Activated CD8-positive, alpha-beta memory T cell treated with anti-CD3 and anti-CD28 coated beads for 1 hour (primary cell): ENCODE measurements at places on chromosomes 11 and 22.

DNA sequence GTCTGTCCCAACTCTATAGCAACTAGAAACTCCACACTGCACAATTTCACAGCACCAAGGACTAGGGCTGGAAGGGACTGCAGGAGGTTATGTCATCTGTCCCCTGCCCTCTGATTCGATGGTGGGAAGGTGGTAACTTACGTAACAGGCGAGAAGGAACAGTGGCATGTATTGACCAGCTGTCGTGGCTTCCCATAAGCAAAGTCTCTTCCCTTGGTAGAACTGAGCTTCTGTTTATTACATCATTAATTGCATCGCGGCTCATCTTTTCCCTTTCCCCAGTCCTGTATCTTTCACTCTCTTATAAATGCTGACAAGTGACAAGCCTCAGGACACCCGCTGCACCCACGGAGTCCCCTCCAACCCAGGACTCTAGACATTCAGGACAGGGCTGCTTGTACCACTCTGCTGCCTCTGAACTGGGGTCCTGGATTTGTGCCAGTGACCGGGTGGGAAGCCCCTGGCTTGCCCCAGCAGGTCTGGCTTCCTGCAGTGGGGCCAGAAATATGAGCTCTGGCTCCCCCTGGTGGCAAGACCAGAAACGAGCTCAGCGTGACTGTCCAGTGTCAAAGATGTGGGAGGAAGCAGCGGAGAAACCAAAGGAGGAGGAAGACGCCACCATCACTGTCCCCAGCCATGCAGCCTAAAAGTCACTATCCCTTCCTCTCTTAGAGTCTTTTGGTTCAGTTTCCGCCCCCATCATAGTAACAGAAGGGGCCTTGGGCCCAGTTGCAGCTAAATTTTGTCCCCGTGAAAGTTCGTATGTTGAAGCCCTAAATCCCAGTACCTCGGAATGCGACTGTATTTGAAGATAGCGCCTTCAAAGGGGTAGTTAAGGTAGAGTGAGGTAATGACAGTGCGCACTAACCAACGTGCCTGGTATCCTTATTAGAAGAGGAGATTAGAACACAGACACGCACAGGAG, 84.5 kb downstream of the ISX start:
- DNase-seq: peak; percentile 22

DNA sequence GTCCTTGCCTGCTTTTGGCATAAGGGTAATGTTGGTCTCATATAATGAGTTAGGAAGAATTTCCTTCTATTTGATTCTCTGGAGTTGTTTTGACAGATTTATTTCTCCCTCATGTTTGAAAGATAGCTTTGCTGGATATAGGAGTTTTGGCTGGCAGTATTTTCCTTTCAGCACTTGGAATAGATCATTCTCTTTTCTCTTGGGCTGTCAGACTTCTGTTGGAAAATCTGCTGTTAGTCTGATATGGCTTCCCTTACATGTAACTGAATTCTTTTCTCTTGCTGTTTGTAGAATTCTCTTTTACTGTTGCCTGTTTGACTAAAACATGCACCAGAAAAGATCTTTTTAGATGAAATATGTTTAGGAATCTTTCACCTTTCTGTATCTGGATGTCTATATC, 165.5 kb downstream of the GUCY1A2 start:
- DNase-seq: no peak

DNA sequence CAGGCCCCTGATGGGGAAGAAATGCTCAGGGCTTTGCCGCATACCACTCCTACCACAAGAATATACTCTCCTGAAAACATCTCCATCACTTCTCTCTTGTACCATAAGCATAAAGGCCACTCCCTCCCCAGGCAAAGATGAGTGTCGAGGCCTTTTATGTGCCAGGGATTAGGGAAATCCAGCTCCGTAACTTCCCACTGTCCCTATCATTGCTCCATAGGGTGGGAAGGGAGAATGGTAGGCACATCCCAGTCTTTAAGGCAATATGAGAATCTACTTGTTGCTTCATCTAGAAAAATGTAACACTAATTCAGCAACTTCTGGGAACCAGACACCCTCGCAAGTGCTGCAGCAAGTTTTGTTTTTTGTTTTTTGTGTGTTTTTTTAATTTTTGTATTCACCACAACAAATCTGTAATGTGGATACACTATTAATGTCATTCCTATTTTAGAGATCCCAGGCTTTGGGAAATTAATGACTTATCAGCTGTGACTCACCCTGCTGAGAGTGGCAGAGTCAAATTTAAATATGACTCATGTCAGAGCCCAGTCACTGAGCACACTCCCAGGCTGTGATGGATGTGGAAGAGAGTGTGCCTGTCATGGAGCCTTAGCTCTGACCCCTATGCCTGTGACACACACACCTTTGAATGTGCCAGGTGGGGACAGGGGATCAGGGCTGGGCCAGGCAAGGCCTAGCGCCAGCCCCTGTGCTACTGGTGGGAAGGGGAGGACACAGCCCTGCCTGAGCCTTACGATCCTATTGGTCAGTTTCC, 23.4 kb downstream of the PANX1 start:
- no peak for DNase-seq

GRCh38 chr11:65616575-65617001, 1.0 kb downstream of the PCNX3 start:
- no peak for DNase-seq

DNA sequence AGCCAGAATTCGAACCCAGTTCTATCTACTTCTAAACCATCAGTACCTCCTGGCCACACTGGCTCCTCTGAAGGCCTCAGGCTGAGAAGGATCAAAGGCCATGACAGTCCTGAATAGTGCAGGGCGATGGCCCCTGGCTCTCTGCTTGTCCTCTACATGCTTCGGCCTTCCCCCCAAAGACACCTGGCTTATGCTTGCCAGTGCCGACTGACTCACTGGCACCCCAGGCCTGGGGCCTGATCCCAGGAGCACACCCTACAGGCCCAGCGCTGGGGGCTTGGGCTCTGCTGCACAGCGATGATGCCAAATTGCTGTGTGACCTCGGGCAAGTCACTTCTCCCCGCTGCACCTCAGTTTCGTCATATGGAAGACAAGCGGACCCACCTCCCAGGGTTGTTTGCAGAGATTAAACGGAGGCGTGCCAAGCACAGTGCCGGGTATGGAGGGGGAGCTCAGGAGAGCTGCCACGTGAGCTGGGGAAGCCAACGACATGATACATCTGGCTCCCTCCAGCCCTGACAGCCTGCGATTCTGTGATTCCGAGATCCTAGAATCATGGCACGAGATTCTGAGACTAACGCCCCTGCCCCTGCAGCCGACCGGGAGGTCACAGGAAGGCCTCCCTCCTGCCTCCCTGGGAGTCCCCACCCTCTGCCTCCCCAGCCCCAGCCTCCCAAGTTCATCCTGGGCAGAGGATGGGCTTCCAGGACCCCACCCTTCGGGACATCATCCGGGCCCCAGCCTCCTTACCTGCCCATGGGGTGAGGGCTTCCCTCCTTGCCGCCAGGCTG, 1.0 kb downstream of the SSTR3 start:
- no peak for DNase-seq

- no peak for DNase-seq
Measured at GRCh38 chr22:23240639-23241389, 60.5 kb downstream of the BCR start.

DNA sequence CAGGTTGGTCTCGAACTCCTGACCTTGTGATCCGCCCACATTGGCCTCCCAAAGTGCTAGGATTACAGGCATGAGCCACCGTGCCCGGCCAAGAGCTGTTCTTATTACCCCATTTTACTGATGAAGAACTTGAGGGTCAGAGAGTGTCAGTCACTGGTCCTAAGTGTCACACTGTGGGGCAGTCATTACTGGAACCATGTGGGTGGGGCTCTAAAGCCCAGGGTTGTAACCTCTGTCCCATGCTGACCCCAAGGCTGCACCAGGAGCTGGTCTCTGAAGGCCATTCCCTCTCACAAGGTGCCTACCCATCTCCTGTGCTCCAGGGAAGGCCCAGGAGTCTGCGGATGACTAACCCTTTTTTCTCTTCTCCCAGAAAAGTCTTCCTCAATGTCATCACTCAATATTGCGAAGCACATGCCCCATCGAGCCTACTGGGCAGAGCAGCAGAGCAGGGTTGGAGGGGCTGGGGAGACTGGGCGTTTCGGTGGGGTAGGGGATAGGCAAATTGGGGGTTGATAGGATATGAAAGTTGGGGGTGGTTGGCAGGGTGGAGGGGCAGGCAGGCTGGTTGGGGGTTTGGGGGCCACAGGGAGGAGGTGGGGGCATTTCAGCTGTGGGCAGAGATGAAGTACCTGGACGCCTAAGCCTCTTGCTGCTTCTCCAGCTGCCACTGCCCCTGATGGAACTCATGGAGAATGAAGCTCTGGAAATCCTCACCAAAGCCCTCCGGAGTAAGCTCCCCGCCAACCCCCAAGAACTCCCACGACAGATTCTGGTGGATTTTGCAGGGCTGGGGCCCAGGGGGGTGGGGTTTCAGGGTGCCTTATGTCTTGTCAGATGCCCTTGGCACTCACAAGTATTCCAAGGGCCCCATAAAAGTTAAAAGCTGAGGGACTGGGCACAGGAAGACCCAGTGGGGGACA, 2.0 kb upstream of the ESRRA start:
- DNase-seq: no peak

DNA sequence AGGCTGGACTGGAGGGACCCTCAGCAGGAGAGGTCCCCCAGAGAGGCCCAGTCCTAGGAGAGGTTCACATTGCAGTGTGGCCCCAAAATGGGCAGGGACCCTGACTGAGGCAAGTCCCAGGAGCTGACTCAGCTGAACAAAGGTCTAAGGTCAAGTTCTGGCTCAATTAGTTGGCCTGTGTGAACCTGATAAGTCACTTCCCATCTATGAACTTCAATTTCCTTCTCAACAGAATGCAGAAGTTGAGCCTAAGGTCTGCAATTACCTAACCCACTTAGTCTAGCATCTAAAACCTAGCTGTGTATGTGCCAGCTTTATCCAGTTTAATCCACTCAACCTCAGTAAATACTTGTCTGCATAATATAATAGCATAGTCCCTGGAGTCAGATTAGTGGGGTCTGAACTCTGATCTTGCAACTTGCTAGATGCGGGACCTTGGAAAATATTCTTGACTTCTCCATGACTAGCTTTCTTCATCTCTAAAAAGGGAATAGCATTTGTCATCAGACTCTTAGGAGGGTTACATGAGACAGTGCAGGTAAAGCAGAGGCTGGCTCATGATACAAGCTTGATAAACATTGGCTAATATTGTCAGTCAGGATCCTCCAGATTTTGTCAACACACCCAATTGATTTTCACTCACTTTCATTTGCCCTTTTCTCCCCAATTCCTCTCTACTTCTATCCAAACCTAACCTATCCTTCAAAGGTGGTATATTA, 465.5 kb downstream of the INSC start:
- DNase-seq: no peak

- no peak for DNase-seq
Measured at GRCh38 chr22:39414886-39415285, 15.3 kb downstream of the TAB1 start.

DNA sequence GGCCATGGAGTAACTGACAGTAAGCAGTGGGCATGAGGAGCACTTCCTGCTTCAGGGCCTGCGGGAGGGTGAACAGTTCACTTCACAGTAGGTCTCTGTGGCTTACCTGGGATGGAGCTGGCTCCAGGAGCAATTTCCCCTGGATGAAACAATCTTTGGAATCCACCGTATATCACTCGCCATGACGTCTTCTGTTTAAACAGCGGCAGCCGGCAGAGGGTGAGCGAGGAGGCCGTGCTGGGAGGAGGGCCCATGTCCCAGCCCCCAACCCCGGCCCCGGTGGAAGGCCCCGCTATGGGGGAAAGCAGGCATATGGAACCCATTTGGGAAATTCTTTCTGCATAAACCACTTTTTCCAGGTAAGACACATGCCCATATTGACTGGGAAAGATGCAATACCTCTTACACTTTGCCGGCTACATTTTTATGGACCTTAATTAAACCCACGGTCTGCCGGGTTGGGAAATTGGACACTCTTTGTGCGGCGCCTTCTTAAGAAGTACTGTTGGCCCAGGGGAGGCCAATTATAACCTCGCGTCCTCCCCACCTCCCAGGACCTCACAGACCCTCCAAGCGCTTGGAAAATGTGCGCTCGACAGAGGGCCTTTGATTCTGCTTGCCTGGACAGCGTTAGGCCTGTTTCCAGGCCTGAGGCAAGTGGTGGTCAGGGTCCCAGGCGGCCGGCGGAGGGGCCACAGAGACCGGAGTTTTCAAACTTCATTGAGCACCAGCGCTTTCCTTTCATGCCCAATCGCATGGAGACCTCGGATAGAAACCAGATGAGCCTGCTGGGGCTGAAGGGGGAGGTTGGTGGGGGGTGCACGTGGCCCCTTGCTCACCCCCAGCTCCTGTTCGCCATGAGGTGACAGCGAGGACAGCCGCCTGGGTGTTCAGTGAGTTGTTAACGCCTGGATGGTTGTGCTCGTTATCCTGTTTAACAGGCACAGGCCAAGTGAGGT, 40.4 kb downstream of the SMIM38 start:
- DNase-seq: no peak

DNA sequence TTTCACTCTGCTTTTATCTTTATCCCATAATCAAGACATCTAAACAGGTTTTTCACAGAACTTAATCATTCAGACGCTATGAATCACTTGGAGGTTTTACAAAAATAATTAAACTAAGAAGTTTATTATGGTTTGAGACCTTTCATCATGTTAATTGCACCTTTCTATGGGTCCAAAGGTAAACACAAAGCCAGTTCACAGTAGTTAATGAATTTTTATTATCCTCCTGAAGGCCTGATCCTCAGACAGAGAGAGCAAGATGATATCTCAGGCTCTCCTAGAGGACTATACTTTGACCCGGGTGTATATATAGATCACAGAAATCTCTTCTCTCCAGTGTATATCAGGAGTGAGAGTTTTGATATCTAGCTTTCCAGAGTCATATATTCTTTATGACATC, 1044.3 kb upstream of the RAG2 start:
- no peak for DNase-seq

DNA sequence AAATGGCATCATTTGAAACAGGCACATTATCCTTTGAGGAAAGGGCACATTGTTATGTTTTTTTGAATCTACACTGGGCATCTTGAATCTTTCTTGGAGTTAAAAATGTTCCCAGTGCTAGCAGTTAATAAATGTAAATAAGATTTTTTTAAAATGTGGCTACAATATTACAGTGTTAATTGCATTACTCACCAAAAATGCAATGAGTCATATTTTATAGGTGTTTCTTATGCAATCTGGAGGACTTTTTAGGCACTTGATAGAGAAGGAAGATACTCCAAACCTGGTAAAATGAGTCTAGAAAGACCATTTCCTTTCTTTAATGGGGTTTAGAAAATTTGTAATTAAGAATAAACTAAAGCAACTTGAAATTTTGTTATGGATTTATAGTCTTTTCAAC, 238.0 kb downstream of the METTL15 start:
- no peak for DNase-seq

GRCh38 chr22:37714634-37715033, 17.8 kb downstream of the TRIOBP start:
- DNase-seq: no peak
